Activated CD4-positive, alpha-beta T cell treated with anti-CD3 and anti-CD28 coated beads, Interleukin-2, amount 10 ng/mL, durations not matched to agents 7 days and 5 days (primary cell): ENCODE measurements at places on chromosomes 4 and X. TPM values are rescaled to one million over a fixed set of nuclear protein-coding genes. Genes with fewer than 3 reads are reported as not detected.

The VEGFC gene
- total RNA-seq: not detected

- peaks cover 6% of the 10 kb centered on the region for H3K27me3 ChIP-seq
- DNase-seq: no peak
- no peak overlapping the region for H3K4me3 ChIP-seq
- no peaks in the 10 kb centered on the region for H3K36me3 ChIP-seq
Observed at GRCh38 chr4:174172274-174172673, 111.2 kb downstream of the FBXO8 start.

DNA sequence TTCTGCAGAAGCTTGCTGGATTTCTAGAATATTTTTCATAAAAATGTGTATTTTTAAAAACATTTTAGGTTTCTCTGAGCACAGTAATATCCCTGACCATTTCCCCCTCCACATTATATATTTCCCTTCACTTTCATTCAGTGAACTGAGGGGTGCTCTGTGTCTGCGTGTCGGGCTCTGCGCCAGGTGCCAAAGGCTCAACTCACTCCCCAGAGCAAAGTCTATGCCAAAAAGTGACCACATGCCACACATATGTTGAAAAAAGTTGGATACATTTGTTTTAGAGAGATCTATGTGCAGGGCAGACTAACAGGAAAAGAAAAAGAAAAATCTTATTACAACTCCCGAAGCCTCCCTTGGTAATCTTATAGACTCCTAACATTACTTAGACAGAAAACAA, 233.7 kb downstream of the MGST2 start:
- no peaks in the 10 kb centered on the region for H3K27me3 ChIP-seq
- H3K36me3 ChIP-seq: peaks cover 2% of the 10 kb centered on the region
- H3K4me1 ChIP-seq: peaks cover 26% of the 10 kb centered on the region
- H3K27ac ChIP-seq: no peak overlapping the region
- no peak for DNase-seq

DNA sequence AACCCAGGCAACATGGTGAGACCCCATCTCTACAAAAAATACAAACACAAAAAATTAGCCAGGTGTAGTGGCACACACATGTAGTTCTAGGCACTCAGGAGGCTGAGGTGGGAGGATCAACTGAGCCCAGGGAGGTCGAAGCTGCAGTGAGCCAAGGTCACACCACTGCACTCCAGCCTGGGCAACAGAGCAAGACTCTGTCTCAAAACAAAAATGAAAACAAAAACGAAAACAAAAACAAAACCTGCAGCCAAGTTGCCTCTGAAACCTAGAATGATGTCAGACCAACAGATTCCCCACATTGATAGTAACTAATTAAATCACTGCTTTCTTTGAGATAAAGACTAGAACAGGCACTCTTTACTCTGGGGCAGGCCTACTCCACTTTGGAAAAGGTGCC, 104.5 kb downstream of the AMELX start:
- DNase-seq: no peak
- no peak overlapping the region for H3K4me3 ChIP-seq
- H3K27me3 ChIP-seq: no peaks in the 10 kb centered on the region

DNA sequence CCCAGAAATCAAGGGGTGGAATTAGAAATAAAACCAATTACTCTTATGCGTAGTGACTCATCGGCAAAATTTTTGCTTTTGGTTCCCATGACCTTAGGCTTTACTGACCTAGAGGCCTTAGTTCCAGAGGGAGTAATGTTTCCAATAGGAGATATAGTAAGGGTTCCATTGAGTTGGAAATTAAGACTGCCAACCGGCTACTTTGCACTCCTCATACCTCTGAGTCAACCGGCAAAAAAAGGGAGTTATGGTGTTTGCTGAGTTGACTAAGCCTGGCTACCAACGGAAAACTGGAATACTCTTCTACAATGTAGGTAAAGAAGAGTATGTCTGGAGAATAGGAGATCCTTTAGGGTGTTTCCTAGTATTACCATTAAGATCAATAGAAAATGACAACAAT, 919.8 kb downstream of the CENPC start:
- no peak overlapping the region for H3K27ac ChIP-seq
- H3K4me1 ChIP-seq: no peaks in the 10 kb centered on the region
- no peaks in the 10 kb centered on the region for H3K36me3 ChIP-seq
- no peak overlapping the region for H3K4me3 ChIP-seq
- no peak for DNase-seq

- H3K27me3 ChIP-seq: no peaks in the 10 kb centered on the region
- no peak overlapping the region for H3K27ac ChIP-seq
- H3K36me3 ChIP-seq: no peaks in the 10 kb centered on the region
- H3K4me1 ChIP-seq: no peaks in the 10 kb centered on the region
- no peak for DNase-seq
Observed at GRCh38 chr4:57351731-57352130, 241.5 kb upstream of the IGFBP7 start.

DNA sequence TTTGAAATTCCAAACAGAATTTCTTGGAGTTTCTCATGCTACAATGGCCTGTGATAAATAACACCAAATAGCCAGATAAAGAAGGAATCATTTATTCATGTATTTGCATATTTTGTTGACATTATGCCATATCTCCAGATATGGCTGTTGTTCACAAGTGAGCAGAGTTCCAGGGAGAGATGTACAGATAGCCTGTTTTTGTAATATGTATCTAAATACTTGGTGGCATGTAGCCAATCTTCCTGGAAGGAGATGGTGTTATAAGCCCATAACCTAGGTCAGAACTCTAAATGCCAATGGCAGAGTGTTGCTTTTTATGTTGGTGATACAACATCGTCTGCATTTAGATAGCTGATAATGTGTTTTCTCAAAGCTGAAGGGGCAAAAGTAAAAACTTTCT, 292.2 kb downstream of the FBXO8 start:
- DNase-seq: no peak
- no peak overlapping the region for H3K4me3 ChIP-seq
- H3K4me1 ChIP-seq: no peaks in the 10 kb centered on the region
- H3K27me3 ChIP-seq: no peaks in the 10 kb centered on the region
- H3K36me3 ChIP-seq: no peaks in the 10 kb centered on the region

GRCh38 chrX:123871309-123871708, 11.5 kb downstream of the XIAP start:
- H3K4me3 ChIP-seq: no peak overlapping the region
- peaks cover 11% of the 10 kb centered on the region for H3K36me3 ChIP-seq
- H3K4me1 ChIP-seq: peaks cover 10% of the 10 kb centered on the region
- no peak overlapping the region for H3K27ac ChIP-seq

DNA sequence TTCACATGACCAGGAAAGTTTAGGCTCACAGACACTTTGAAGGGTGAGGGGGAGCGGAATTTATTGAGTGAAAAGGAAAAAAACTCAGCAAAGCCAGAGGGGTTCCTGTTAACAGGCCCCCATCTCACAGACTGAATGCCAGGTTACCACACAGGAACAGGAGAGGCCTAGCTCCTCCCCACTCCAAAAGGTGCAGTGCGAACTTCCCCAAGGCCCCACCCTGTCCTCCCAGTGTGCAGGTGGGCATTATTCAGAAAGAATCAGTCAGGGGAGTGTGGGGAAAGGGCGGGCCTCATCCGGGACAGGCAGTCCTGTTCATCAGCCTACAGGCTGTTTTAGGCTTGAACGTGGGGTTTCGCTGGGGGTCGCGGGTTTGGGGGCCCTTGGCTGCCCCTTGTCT, 4.0 kb downstream of the OTC start:
- DNase-seq: no peak
- no peaks in the 10 kb centered on the region for H3K27me3 ChIP-seq
- no peak overlapping the region for H3K4me3 ChIP-seq
- H3K4me1 ChIP-seq: no peaks in the 10 kb centered on the region
- no peak overlapping the region for H3K27ac ChIP-seq
- no peaks in the 10 kb centered on the region for H3K36me3 ChIP-seq

- H3K4me1 ChIP-seq: no peaks in the 10 kb centered on the region
- no peak overlapping the region for H3K4me3 ChIP-seq
- DNase-seq: no peak
- H3K27me3 ChIP-seq: no peaks in the 10 kb centered on the region
- H3K27ac ChIP-seq: no peak overlapping the region
Observed at GRCh38 chr4:124997991-124998390, 285.5 kb upstream of the ANKRD50 start.

The CCDC110 gene
- not detected for total RNA-seq

DNA sequence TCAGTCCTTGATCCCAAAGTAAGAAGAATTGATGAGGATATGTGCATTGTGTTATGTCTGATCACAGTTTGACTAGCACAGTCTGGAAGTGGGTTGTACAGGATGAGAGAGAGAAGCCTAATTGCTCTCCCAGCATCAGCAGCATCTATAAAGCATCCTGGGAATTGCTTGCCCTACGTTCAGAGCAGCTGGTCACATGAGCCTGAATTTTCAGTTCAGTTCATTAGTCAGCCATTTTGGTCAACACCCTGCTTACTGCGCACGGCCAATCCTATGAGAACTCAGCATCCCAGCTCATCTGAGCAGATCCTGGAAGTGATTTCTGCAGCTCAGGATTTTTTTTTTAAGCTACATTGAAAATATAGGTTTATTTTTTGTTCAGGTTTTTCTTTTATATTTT, at the start of gene RUFY3:
RUFY3 (plus strand) TSS at position 218 of the 400 bp plus-strand sequence. CDS start 610 bp downstream, outside the sequence.
- DNase-seq: no peak
- H3K4me3 ChIP-seq: no peak within 1 kb of the TSS
- H3K27me3 ChIP-seq: no peaks in the 10 kb centered on the region
- peak within 1 kb of the TSS; percentile 79 for H3K27ac ChIP-seq

The RENBP gene
- 14.2 TPM for total RNA-seq

DNA sequence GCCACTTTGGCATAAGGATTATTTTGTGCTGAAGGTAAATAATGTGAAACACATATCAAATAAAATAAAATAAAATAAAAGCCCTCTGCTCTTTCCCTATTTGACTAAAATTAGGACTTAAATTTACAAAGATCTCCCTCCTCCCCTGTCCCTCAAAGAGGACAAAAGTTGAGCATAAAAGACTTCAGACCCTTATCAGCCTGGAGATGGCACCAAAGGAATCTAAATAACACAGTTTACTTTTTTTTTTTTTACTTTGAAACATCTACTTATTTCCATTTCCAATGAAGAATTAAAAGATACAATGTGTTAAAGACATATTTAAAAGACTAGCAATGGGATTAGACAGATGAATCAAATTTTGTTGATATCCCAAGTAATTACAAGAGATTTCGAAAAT, 89.7 kb downstream of the EPHA5 start:
- H3K27ac ChIP-seq: no peak overlapping the region
- H3K27me3 ChIP-seq: no peaks in the 10 kb centered on the region
- H3K4me3 ChIP-seq: no peak overlapping the region
- no peak for DNase-seq
- H3K4me1 ChIP-seq: no peaks in the 10 kb centered on the region

DNA sequence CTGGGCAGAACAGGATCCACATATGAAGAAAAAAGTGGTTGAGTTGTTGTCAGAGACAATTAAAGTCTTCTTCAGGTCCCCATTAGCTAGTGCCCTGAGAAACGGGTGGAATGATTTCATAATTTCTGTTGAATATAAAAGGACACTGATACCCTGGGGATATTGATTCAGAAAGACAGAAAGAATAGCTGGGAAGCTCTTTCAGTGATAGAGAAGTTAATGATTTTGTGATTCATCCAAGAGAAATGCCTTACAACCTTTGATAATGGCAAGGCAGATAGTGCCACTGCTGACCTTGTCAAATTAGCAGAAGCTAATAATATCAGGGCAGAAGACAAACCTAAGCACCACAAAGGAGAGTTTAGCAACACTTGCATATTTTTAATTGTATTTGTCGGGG, 37.9 kb downstream of the UNC5C start:
- no peaks in the 10 kb centered on the region for H3K27me3 ChIP-seq
- no peak overlapping the region for H3K4me3 ChIP-seq
- DNase-seq: no peak
- H3K36me3 ChIP-seq: no peaks in the 10 kb centered on the region

DNA sequence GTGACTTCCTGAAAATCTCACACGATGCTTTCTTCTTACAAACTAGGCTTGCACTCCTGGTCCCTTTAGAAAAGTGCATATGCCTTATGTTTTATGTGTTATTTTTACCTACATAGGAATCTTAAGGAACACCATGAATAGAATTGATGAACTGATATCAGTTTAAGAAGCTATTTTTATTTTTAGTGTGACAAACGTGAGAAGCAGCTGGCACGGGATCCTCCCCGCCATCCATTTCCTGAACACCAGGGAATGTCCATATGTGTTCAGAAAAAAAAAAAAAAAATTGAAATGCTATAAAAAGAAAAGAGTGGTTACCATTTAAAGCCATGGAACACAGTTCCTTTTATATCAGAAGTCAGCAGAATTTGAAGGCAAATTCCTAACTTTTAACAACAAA, 1096.1 kb upstream of the PRKX start:
- H3K4me1 ChIP-seq: no peaks in the 10 kb centered on the region
- no peak for DNase-seq

The COQ2 gene
- total RNA-seq: 16.2 TPM

The TACR3 gene
- not detected for total RNA-seq

DNA sequence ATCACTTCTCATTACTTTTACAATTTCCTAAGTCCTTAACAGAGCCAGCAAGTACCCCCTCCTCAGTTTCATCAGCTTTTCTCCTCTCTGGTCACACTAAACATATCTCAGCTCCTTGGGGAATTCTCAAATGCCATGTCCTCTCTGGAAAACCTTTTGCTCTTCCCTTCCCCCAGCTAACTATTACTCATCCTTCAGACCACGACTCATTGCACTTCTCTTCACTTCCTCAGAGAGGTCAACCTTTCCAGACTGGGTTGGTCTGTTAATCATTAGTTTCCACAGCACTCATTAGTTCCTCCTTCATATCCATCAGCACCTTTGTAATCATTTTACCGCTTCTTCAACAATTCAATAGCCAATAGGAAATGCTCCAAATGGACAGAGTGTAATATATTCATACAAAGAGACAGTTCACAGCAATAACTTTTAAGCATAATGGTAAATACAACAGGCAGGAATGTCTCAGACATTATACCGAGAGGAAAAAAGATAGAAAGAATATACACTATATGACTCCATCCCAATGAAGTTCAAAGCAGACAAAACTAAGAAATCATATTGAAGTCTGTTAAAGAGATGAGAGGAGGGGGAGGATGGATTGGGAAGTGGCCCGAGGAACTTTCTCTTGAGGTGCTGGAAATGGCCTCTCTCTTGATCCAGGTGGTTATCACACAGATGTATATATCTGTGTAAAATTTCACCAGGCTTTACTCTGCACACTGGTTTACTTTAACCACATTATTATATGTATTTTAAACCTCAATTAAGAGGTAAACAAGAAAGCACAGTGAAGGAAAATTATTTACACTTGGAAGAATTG, 39.6 kb downstream of the DDX60L start:
- no peak for DNase-seq
- H3K4me1 ChIP-seq: peaks cover 6% of the 10 kb centered on the region
- H3K4me3 ChIP-seq: no peak overlapping the region
- H3K27me3 ChIP-seq: no peaks in the 10 kb centered on the region

DNA sequence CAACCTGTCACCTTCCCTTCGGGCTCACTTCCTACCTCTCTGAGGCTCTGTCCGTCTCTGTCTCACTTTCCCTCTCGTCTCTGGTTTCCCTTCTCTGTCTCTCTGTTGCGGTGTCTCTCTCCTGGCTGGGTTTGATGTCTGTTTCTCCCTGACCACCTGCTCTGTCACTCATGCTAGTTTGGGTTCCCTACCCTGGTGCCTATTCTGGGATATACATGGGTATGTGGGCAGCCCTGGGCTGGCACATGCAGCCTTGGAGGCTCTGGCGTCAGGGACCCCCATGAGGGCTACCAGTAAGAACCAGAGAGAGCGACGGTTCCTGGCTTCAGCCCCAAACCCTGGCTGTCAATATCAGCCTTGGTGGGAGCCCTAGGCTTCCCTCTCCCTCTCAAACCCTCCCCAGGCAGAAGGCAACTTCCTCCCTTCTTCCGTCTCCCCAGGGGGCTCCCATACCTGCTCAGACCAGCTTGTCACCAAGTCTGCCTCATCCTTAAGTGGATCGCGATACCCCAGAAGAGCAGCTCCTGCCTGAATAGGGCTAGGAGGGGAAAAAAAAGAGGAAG, 314 bp downstream of the DNASE1L1 start:
- H3K4me3 ChIP-seq: peak overlapping the region; percentile 57
- peaks cover 13% of the 10 kb centered on the region for H3K36me3 ChIP-seq
- H3K4me1 ChIP-seq: peaks cover 20% of the 10 kb centered on the region
- no peaks in the 10 kb centered on the region for H3K27me3 ChIP-seq
